ENCODE measurements at places on chromosomes 2 and 18.

DNA sequence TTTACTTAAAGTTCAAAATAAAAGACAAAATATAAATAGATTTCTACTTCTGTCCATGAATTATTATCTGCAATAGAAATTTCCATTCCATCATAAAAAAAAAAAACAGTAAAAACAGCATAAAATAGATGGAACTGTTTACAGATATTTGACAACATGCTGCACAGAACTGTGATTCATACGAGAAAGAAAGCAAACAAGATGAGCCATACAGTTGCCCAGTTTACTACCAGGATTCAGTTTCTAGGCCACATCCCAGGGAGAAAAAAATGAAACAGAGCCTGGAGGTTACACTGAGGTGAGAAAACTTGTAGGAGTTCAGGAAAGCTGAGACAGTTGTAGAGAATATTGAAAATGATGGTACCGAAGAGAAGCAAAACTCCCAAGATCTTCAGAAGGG is 1426.9 kb upstream of the ACVR2A start:
- DNase-seq: no peak

DNA sequence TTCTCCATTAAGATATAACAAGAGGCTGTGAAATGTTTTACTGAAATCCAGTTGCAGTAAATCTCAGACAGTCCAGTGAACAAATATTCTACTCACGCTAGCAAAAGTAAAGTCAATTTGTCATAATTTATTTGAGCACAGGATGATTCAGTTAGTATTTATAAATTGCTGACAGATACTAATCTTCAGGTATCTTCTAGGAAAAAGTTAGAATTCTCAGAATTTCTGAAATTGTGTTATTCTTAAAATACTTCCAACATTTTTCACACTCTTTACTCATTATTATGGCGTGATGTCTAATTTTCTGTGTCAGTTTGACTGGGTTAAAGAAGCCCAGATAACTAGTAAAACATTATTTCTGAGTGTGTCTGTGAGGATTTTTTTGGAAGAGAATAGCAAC is 460.2 kb upstream of the ACVR2A start:
- DNase-seq: no peak

- DNase-seq: no peak
Measured at GRCh38 chr2:30942419-30942818, 135.2 kb upstream of the CAPN13 start.

DNA sequence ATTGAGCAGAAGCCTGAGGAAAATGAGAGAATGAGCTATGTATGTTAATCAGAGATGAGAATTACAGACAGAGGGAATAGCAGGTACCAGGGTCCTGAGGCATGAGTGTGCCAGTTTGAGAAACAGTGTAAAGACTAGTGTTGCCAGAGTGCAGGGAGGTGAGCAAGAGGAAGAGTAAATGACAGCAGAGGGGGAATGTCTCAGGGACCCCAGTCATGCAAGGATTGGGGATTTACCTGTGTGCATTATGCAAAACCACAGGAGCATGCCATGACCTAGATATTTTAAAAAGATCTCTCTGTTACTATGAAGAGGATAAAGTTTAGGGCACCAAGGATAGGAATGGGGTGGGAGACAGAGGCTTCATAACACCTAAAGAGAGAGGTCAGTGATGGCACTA is 72.1 kb downstream of the TTC32 start:
- DNase-seq: no peak

DNA sequence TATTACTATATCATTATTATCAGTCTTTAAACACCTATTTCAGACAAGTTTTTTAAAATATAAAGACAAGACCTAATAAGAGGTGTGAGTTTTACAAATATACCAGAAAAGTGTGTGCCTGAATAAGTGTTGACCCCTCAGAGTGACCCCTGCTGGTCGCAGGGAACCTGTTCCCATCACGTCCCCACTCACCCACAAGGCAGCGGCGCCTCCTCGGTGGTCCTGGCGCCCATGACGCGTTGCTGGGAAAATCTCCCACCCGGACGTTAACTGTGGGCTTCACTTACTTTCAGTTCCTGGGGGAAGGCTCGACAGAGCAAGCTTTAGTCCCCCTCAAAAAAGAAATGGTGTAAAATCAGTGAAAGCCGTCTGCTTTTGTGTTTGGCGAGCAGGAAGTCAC is 93.5 kb downstream of the TMEM18 start:
- no peak for DNase-seq

DNA sequence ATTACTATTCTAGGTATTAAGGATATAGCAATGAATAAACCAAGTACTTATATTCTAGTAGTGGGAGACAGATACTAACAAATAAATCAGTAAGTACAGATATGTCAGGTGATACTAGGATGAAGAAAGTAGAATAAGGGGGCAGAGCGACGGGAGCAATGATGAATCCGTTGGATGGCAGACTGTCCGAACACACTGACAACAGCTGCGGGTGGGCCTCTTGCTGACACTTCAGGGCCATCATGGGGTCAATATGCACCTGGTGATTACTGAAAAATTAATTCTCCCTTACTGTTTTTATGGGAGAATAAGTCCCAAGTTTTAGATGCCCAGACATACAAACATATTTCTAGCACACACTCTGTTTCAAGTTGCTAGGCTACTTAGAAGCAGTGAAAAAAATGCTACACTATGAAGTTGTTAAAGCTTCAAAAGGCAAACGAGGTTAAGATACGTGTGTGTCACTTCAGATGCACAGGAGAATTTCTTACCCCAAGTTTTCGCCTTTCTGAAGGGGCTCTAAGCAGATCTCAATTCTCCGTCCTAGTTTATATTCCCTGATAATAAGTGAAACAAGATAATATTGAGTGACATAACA is 78.7 kb downstream of the USP40 start:
- DNase-seq: no peak
